ENCODE measurements at places on chromosomes 12 and 14.
A peak's percentile ranks its signal among the peaks of the same experiment; 100 is the strongest.

DNA sequence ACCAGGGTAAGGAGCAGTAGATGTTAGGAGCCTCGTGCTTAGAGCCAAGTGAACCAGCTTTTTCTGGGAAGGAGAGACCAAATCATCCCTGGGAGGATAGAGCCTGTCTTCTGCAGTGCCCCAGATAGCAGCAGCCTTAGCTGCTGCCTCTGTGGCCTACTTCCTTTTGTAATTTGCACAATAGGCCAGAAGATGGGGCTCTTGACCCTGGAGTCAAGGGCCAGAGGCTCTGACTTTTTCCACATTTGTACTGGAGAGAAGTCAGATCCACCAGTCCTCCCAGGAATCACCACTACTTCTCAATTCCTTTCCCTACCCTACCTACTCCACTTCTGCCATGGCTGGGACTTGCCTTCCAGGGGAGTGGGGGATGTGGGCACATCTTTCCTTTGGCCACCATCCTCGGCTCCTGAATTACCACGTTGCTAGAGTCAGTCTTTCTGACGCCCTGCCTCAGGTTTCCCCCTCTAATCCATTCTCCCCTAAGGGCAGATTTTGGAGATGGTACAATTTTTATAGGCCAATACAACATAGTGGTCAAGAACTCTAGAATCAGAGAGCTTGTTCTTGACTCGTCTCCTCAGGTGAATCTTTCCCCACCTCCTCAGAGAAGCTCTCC lies 3.3 kb upstream of the SLC4A8 start:
- peak; percentile 61 for DNase-seq

GRCh38 chr12:31570880-31571279 lies 20.1 kb downstream of the DENND5B start:
- no peak for DNase-seq

DNA sequence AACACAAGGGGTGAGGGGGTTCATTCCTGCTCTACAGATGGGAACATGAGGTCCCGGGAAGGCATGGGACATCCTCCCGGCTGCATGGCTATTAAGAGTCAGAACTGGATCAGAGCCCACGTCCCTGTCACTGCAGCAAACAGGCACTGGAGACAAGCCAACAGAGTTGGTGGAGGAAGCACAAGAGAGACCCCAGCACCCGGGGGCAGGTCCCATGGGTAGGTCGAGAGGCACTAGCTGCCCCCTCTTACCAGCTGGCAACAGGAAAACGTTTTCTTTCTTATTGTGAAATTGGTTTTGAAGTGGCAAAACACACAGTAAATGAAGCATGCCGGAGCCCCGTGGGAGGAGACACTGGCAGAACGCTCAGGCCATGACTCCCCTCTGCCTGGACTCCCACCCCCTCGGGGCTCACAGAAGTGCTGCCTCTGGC lies 43.6 kb downstream of the SYNE3 start:
- no peak for DNase-seq

- DNase-seq: no peak
These were observed 93.3 kb downstream of the RIMBP2 start for GRCh38 chr12:130622803-130623202.

DNA sequence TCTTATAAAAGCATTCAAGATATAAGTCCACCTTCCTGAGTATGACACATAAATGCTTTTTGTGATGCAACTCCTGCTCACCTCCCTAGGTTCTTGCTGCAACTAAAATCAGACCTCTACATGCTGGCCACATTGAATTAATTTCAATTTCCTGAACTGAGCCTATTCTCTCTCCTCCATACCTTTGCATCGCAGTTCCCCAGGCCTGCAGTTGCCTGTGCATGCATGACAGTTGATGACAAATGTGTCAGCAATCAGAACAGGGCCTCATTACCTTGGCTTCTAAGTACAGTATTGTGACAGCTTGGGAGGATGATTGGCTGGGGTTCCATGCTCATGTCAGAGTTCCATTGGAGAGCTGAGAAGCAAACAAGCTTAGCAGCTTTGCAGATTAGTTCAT lies 3.9 kb upstream of the TM7SF3 start:
- no peak for DNase-seq

GRCh38 chr14:104928391-104929133 lies 3.9 kb downstream of the PLD4 start:
- peak; percentile 14 for DNase-seq

DNA sequence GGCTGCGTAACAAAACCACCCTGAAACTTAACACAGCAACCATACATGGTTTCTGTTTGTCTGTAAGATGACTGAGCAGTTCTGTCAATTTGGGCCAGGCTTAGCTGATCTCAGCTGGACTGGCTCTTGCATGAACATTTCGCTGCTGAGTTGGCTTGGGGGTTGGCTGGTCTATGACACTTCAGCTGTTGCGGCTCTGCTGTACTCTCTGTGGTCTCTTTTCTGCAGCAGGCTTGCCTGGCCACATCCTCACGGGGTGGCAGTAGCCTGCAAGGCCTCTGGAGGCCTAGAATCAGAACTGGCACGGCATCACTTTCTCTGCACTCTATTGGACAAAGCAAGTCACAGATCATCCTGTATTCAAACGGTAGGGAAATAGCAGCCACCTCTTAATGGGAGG lies 216.2 kb downstream of the BCL11B start:
- no peak for DNase-seq

DNA sequence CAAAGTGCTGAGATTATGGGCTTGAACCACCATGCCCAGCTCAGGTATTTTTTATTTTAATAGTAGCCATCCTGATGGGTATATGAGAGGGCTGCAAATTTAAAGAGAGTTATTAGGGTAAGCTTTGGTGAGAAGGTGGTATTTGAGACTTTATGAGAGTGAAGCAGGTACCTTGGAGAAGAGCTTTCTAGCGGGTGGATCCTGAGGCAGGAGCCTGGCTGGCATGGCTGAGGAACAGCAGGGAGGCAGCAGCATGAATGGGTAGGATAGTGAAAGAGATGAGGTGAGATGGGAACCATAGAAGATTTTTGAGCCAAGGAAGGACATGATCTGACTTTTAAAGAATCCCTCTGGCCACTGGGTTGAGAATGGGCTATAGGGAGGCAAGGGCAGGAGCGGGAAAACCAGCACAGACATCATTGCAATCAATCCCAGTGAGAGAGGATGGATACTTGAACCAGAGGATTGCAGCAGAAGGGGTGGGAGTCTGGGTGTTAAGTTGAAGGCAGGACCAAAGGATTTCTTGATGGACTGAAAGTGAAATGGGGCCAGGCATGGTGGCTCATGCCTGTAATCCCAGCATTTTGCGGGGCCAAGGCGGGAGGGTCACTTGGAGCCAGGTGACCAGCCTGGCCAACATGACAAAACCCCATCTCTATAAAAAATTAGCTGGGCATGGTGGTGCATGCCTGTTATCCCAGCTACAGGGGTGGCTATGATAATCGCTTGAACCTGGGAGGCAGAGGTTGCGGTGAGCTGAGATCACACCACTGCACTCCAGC lies 5.7 kb downstream of the SVOP start:
- DNase-seq: no peak

DNA sequence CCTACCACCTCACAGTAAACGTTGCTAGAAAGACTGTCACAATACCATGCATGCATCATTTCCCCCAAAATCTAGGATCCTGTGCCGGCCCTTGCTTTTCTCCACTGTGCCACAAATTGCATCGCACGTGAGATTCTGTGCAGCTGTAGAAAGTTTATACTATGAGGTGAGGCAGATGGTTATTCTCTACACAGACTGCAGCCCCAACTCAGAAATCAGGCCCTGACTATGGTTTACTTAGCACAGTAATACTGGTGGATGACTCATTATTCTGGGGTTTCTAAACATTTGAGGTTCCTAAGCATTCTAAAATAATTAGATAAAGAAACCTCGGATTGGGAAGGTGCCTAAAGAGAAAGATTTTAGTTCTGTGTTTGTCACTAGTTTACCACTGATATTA lies 163.8 kb upstream of the CCDC198 start:
- DNase-seq: no peak

DNA sequence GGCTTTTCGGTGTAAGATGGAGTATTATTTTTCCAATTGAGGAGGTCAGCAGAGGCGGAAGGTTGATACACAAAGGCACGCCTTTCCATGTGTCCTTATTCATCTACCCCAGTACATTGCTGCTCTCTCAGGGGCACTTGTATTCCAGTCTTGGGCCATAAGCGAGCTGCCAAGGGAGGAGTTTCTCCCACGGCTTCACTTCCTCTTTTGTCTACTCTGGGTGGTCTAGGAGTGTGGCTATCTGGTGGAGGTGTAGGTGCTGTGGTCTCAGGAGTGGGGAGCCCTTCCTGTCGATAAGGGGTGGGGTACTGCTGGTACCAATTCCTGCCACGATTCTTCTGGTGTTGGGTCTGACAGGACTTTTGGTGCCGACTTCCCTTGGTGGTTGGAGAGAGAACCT lies 73.4 kb downstream of the GAS2L3 start:
- no peak for DNase-seq

- DNase-seq: no peak
These were observed 44.6 kb upstream of the PPP4R3A start for GRCh38 chr14:91554535-91555332.

DNA sequence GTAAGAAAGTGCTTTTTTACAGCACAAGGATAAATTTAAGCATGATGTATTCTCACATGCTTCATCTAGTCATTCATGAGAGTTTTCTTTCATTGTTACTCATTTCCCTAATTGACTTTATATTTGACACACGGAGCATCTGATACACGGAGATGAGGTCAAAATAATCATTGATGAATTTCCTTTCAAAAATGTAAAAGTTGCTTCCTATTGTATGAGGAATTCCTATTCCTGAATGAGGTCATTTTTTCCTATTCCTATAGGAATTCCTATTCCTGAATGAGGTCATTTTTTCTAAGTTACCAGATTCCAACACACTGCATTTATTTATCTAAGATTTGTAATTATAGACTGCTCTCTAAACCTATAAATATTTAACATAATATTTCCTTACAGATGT lies 316.7 kb upstream of the KITLG start:
- no peak for DNase-seq

GRCh38 chr14:61477712-61478462 lies 156.5 kb downstream of the PRKCH start:
- no peak for DNase-seq

GRCh38 chr14:97280526-97280925 lies 483.3 kb downstream of the VRK1 start:
- DNase-seq: no peak

GRCh38 chr12:67626156-67626555 lies 22.4 kb upstream of the DYRK2 start:
- no peak for DNase-seq

- DNase-seq: no peak
These were observed 17.1 kb upstream of the NEK9 start for GRCh38 chr14:75143761-75144527.

DNA sequence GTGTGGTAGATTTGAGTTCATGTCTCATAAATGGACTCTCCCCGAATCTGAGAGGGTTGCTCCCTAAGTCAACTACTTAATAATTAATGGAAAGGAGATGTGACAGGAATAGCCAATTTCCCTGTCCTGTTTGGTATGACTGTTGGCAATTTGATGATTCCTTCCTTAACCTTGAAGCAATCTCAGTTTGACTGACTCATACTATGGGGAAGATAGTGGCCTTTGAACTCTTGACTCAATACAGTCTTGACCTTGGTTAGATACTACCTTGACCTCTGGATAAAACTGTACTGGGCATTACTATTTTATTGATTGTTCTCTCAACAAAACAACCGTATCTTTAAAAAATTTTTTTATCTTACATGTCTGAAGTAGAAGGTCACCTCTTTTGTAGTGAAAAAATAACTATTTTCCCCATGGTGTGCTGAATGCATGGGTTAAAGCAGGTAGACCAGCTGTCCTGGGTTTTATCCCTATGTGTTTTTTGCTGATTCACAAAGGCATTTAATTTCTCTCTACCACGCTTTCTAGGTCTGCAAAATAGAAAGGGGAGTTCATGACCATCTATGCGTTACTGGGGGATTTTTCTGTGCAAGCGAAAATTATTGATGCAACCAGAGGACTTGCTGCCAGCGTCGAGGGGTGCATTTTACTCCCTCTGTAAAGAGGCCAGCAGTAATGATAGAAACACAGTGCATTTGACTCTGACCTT lies 80.1 kb downstream of the ETV6 start:
- DNase-seq: no peak

GRCh38 chr12:52846356-52846970 lies 2.3 kb downstream of the KRT78 start:
- DNase-seq: no peak

DNA sequence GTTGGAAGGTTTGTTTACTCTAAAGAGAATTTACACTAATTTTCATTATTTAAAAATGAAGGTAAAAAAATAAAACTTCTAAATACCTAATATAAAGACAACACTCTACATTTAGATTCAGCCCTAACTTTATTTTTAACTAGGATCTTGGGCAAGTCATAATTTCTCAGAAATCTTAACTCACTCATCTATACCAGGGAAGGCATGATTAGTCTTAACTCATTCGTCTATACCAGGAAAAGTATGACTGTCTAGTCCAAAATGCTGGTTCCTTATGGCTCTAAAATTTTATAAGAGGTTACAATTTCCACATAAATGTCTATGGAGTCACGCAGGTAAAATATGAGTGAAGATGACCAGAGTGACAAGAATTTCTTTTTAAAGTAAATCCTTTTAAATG lies 52.7 kb upstream of the POC1B start:
- DNase-seq: no peak

GRCh38 chr14:32656601-32657000 lies 282.1 kb upstream of the NPAS3 start:
- DNase-seq: no peak

GRCh38 chr12:8844665-8845064 lies 22.2 kb downstream of the A2ML1 start:
- no peak for DNase-seq

DNA sequence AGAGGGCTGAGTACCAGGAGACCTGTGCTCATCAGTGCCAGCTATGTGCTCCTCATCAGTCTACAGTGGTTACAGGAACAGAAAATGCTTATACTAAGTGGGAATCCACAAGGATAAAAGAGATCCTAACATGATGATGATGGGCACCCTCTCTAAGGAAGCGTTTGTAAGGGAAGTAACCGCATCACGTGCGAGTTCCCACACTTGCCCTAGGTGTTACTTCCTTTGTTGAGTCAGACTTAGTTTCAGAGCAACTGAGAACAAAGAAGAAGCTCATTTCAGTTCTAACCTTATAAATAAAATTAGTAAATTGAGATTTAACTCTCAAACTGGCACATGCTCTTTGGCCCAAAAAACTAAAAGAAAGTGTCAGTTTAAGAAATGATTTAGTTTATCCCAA lies 956.4 kb upstream of the TMEM132C start:
- no peak for DNase-seq

- peak; percentile 45 for DNase-seq
These were observed 99.1 kb upstream of the NAP1L1 start for GRCh38 chr12:76183459-76184186.

- peak; percentile 49 for DNase-seq
These were observed 484 bp downstream of the RIC8B start for GRCh38 chr12:106774808-106775524.

- DNase-seq: no peak
These were observed 22.4 kb upstream of the EIF2B2 start for GRCh38 chr14:74980398-74980730.

DNA sequence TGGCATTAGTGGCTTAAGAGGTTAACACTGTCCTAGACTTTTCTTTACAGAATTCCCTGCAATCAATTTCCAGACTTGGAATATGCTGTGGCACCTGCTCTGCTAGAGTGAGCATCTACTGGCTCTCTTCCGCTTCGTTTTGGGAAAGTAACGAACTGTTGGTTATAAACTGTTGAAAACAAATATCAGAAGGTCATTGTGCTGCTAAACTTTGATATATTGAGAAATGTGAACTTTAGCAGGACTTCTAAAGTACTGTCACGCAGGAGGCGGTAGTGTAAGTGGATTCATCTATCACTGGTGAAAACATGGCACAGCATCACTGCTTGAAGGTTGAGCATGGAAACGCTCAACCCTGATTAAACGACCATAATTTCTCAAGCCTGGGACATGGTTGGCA lies 348.9 kb downstream of the FLRT2 start:
- DNase-seq: no peak

- DNase-seq: no peak
These were observed 3.5 kb upstream of the KLRD1 start for GRCh38 chr12:10304161-10304574.

All from GM13977 (cell line).